ENCODE measurements at places on chromosomes 7 and 10.
A peak's percentile ranks its signal among the peaks of the same experiment; 100 is the strongest.

GRCh38 chr7:65304175-65304574 is 69.5 kb upstream of the ZNF92 start:
- DNase-seq: no peak

- no peak for DNase-seq
Measured at GRCh38 chr10:117734731-117735405, 192.3 kb downstream of the EMX2 start.

GRCh38 chr7:83366629-83367028 is 203.9 kb upstream of the PCLO start:
- DNase-seq: no peak

GRCh38 chr10:30219971-30220751 is 128.9 kb downstream of the MTPAP start:
- DNase-seq: no peak

GRCh38 chr7:128456255-128456725 is 612 bp downstream of the HILPDA start:
- no peak for DNase-seq

- DNase-seq: no peak
Measured at GRCh38 chr7:15737601-15738000, 51.1 kb upstream of the MEOX2 start.

DNA sequence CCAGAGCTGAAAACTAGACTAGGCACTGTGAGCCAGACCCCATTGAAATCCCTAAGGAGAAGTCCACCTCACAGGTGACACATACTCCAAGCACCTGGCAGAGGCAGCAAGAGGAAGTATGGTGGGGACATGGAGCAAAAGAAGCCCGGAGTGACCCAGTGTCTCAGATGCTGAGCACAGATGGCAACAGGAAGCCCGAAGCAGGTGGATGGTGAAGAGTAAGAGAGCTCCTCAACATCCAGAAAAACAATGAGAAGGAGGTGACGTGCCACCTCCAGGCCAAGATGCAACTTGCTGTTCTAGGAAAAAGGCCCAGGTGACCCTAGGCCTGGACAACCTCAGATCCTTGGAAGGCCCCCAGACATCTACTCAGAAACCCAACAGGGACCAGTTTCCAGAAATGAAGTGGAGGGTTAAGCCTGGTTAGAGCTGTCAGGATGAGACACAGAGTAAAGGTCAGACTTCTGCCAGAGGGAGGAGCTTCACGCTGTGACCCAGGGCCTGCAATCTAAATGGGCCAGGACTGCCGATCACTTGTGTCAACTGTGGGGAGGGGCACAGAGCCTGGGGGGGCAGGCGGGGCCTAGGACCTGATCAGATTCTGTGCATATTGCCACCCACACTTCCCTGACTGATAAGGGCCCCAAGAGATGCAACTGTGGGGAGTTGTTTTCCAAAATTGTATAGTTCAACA is 2.4 kb upstream of the COBL start:
- peak; percentile 38 for DNase-seq

GRCh38 chr10:75410132-75411005 is 8.8 kb upstream of the ZNF503 start:
- no peak for DNase-seq

DNA sequence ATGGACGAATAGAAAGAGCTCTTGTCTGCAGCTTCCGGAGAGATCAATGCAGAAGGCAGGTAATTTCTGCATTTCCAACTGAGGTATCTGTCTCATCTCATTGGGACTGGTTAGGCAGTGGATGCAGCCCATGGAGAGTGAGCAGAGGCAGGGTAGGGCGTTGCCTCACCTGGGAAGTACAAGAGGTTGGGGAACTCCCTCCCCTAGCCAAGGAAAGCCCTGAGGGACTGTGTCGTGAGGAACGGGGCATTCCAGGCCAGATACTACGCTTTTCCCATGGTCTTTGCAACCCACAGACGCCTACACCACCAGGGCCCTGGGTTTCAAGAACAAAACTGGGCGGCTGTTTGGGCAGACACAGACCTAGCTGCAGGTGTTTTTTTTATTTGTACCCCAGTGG is 186.3 kb downstream of the ETV1 start:
- no peak for DNase-seq

DNA sequence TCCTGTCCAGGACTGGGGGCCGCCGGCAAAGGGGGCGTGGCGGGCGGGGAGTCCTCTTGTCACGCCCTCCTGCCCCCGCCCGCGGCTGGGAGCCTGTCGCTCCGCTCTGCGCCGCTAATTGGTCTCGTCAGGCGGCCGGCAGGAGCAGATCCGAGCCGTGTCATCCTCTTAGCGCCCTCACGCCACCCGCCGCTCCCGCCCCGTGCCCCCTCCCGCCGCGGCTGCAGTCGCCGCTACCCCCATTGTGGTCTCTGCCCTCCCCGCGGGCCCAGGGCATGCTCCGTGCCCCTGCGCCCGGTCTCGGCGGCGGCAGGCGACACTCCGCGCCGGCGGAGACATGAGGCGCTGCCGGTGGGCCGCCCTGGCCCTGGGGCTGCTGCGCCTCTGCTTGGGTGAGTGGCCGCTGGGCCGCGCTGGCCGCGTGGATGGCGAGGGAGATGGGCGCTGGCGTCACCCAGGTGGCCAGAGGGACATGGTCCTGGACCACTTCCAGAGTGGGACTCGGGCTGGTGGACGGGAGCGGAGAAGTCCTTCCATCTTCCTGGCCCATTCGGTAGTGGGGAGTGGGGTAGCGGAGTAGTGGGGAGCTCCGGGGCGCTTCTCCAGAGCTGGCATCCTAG is at the start of gene CDHR1:
CDHR1 (plus strand) TSS at position 114 of the 620 bp plus-strand sequence; CDS start at position 338, 224 bp downstream.
- DNase-seq: no peak
